Suppressor macrophage (primary cell): ENCODE measurements at places on chromosomes 6 and 20.

DNA sequence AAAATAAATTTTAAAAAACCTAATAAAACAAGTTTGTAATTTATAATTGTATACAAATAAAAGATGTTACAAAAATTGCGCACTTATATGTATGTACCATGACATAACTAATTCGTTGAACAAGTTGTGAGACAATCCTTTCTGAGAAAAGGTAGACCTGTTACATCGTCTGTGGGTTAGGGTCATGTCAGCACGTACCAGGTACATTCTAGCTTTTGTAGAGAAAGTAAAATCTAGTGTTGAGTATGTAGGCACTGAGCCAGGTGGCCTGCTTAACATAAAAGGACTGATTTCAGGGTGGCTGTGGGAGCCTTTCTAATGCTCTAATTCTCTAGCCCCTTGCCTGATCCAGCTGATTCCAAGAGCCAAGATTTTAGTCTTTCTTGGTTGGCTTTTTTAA, 10.4 kb downstream of the RPL7L1 start:
- no peak for DNase-seq

DNA sequence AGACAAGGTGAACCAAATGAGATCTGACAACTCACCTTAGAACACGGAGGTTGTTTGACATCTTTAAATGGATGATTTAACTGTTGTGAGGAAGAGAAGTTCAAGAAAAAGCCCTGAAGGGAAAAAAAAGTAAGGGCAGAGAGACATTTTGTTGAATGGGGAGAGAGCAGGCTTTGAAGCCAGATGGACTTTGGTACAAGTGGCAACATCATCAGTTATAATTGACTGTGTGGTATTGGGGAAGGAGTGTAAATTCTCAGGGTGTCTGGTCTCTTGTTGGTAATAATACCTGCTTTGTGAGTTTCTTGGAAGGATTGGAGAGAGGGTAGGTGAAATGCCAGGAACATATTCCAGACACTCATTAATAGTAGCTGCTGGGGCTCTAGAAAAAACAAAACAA, 21.6 kb downstream of the OGFRL1 start:
- no peak for DNase-seq

GRCh38 chr6:131954059-131954774, 3.0 kb upstream of the CCN2 start:
- DNase-seq, result no peak

DNA sequence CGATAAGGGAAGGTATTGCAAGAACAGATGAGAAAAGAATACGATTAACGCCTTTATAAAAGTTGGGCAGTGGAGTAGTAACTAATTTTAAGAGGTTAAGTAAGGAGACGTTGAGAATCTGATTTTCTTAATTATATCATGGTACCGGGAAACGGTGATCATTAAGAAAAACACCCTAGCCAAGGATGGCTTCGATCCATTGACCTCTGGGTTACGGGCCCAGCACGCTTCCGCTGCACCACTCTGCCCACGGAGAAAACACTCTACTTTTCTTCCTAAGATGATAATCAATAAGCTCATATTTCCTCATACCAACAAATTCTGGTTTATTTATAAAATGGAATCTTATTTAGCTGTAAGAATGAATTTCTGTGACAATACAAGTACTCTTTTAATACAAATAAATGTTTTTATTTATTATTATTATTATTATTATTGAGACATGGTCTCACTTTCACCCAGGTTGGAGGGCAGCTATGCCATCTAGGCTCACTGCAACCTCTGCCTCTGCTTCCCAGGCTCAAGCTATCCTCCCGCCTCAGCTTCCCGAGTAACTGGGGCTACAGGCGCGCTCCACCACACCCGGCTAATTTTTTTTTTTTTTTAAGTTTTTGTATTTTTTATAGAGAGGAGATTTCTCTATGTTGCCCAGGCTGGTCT, 8.3 kb downstream of the POM121L2 start:
- DNase-seq, result no peak

GRCh38 chr6:44079672-44080071, 47.6 kb downstream of the MRPL14 start:
- no peak for DNase-seq
